T-helper 17 cell (primary cell): ENCODE measurements at places on chromosomes 11 and 22. TPM values are rescaled to one million over a fixed set of nuclear protein-coding genes. Genes with fewer than 3 reads are reported as not detected.
A peak's percentile ranks its signal among the peaks of the same experiment; 100 is the strongest.

DNA sequence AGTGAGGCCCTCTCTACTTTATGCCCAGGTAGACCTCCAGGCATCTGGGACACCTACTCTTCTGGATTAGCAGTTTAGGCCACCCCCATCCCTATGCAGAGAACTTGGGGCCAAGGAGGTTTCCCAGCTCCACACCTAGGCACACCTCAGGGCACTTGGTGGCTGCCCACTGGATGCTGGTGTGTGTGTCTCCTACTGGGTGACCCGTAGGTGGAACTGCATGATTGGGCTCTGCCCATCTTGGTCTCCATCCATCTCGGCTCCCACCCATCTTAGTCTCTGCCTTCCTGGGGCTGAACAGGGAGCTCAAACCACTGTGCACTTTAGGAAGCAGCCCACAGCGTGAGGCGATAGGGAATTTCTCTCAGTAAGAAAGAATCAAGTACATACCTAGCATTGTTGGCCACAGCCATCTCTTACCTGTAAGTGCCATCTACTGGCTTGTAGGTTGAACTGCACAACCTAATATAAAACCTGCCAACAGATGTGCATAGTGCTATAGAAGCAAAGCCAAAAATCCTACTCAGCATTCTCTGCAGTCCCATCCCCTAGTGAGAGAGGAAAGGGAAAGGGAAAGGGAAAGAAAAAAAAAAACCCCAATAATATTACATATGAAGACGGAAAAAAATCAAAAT, 61.6 kb upstream of the PTPN5 start:
- H3K4me1 ChIP-seq: no peaks in the 10 kb centered on the region
- no peaks in the 10 kb centered on the region for H3K36me3 ChIP-seq
- H3K27ac ChIP-seq: no peak overlapping the region
- peaks cover 21% of the 10 kb centered on the region for H3K27me3 ChIP-seq
- no peak for DNase-seq
- no peak overlapping the region for H3K4me3 ChIP-seq

DNA sequence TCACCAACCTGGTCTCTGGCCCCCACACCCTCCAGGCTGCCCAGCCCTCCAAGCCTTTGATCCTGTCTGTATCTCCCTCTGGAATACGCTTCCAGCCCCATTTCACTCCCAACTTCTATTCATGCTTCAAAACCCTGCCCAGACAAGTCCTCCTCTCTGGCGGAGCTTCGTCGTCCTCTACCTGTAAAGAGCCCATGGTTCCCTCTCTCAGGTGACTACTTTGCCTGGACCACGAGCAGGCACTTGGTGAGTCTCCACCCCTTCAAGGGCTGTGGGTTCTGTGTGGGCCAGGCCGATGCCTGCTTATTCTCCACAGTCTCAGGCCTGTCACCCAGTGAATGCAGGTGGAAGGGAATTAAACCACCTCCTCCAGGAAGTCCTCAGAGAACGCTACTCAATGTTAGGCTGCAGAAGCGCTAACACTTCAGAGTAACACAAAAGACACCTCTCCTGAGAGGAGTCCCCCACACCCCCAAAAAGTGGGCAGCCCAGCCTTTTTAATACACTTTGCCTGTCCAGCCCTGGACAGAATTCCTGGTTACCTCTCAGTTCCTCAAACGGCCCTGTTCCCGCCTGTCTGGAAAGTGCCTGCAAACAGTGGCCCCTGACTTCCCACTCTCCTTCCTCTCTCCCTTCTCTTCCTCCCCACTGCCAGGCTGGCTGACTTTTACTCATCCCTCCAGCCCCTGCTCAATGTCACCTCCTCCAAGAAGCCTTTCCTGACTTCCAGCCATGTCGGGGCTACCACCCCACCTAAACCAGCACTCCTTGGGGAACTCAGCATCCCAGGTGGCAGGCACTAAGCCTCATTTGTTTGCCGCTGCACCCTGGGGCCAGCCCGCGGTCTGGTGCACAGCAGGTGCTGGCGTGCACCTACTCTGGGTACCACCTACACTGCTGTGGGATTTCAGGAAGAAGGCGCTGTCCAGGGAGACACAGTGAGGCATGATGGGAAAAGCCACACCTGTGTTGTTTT, 9.0 kb downstream of the RAC2 start:
- DNase-seq: no peak
- H3K4me1 ChIP-seq: peaks cover 82% of the 10 kb centered on the region
- H3K27me3 ChIP-seq: no peaks in the 10 kb centered on the region
- peaks cover 22% of the 10 kb centered on the region for H3K36me3 ChIP-seq

- H3K27me3 ChIP-seq: peaks cover 10% of the 10 kb centered on the region
- no peaks in the 10 kb centered on the region for H3K4me1 ChIP-seq
- H3K36me3 ChIP-seq: no peaks in the 10 kb centered on the region
- DNase-seq: no peak
Measured at GRCh38 chr11:20008190-20008870, 151.9 kb downstream of the DBX1 start.

DNA sequence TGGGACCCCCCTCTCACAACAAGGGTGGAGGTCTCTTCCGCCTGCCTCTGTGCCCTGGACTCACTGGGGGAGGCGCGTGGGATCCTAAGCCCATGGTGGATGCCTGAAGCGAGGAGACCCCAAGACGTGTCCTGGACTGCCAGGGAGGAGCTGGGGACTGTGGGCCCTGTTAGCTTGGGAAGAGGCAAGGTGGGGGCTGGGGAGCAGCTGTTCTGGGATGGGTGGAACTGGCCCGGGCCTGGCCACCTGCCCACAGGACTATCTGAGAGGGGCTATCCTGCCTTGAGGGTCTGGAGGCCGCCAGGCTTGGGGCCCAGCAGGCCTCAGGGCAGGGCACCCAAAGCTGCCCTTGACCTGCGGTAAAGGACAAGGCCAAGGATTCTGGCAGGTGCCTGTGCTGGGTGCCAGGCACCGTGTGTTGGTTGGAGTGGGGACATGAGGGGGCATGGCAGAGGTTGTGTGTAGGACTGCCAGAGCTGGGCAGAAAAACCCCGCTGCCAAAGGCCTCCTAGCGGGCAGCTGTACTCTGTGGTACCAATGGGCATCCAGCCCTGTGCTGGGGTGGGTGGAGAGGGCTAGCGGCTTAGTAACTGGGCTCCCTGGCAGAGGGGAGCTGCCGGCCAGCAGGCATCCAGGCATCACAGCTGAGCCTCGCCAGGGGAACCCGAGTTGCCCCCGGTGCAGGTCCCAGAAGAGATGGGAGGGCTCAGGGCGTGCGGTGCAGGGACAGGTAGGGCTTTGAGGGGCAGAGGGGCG, 670 bp downstream of the LSP1 start:
- peak overlapping the region; percentile 99 for H3K27ac ChIP-seq
- no peak for DNase-seq
- peaks cover 37% of the 10 kb centered on the region for H3K4me1 ChIP-seq
- H3K27me3 ChIP-seq: no peaks in the 10 kb centered on the region

- H3K27ac ChIP-seq: no peak overlapping the region
- no peak for DNase-seq
- peaks cover 32% of the 10 kb centered on the region for H3K27me3 ChIP-seq
- no peak overlapping the region for H3K4me3 ChIP-seq
- H3K4me1 ChIP-seq: peaks cover 6% of the 10 kb centered on the region
Measured at GRCh38 chr11:107924306-107924705, 3.9 kb upstream of the RAB39A start.

DNA sequence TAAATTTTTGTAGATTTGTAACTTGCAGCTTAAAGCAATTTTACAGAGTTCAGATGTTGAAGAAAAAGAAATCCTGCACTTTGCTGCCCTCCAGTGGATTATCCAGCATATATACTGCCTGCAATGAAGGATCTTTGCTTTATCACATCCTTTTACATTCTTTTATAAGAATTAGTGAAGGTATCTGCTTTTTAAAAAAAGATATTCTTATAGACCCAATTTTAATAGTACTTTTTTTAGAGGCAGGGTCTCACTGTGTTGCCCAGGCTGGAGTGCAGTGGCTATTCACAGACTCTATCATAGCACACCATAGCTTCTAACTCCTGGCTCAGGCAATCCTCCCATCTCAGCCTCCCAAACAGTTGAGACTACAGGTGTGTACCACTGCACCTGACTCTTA, 60.7 kb downstream of the TTC17 start:
- H3K27me3 ChIP-seq: no peaks in the 10 kb centered on the region
- DNase-seq: no peak
- no peak overlapping the region for H3K4me3 ChIP-seq
- no peaks in the 10 kb centered on the region for H3K4me1 ChIP-seq
- no peak overlapping the region for H3K27ac ChIP-seq

DNA sequence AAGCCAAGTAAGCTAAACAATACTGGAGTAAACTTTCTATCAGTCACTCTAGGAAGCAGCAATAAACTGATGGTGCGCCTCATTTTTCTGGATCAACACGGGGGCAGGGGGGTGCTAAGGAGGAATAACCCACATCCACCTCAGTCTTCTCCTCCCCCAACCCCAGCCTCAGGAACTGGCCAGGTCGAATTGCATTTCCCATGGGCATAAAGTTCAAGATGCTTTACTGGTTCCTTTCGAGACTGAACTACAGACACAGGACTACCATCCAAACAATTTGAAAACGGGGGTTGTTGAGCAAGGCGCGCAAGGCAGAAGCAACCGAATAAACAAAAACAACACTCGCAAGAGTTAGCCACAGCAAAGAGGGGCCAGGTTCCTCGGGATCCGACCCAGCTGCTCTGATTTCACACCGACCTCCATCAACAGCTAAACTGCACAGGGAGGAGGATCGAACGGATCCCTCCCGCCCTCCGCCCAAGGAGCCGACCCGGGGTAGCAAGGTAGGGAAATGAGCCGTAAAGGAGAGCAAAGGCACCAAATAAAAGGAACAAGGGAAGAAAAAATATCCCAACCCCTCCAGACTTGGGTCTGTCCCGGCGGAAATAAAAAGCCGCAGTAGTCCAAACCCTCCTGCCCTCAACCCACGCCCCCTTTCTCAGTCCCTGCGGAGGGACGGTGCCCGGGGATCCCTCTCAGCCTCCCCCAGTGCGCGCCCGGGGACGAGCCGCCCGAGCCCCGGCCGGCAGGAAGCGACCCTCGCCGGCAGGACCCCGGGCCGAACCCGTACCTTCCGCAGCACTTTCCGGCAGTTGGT, 801 bp downstream of the SESN3 start:
- no peak for DNase-seq
- no peaks in the 10 kb centered on the region for H3K27me3 ChIP-seq
- H3K4me3 ChIP-seq: no peak overlapping the region
- peaks cover 34% of the 10 kb centered on the region for H3K4me1 ChIP-seq
- H3K36me3 ChIP-seq: no peaks in the 10 kb centered on the region

PRRG4 gene
- total RNA-seq: 0.07 TPM

OPCML gene
- total RNA-seq: not detected

XRRA1 gene
- 16.3 TPM for total RNA-seq

CARD18 gene
- not detected for total RNA-seq

EHF gene
- 0.34 TPM for total RNA-seq
